ENCODE measurements at places on chromosomes 13 and 19.

GRCh38 chr13:97242755-97243497 lies 20.8 kb downstream of the MBNL2 start:
- no peak for DNase-seq

DNA sequence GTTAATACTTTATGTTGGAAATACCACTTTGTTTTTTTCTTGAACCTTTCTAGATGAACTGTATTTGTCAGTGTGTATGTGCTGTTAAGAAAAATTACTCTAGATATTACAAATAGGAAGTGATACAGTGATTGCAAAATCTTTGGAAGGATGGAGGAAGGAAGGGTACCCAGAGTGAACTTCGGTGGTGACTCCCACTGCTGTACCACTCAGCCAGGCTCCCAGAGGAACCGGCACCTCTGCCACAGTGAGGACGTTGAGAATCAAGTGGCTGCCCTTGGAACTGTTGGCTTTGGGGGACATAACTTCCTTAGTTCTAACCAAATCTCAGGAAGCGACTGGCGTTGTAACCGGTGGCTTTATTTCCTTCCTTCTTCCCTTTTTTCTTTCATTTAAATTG lies 184.7 kb downstream of the PCCA start:
- DNase-seq = no peak

DNA sequence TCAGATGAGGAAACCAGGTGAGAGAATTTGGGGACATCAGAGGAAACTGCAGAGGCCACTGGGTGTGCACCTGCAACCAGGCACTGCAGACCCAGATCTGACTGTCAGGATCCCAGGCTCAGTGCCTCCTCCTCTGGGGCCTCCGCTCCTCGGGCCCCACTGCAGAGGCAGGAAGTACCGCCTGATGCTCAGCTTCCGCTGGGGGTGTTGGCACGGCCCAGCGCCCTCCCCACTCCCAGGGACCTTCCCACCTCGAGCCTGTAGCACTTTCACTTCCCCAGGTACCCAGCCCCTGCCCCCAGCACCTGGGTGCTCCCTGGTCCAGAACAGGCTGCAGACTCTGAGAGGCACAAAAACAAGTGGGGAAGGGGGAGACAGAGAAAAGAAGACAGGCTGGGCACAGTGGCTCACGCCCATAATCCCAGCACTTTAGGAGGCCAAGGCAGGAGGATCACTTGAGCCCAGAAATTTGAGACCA lies 1.4 kb upstream of the CD37 start:
- DNase-seq = no peak

DNA sequence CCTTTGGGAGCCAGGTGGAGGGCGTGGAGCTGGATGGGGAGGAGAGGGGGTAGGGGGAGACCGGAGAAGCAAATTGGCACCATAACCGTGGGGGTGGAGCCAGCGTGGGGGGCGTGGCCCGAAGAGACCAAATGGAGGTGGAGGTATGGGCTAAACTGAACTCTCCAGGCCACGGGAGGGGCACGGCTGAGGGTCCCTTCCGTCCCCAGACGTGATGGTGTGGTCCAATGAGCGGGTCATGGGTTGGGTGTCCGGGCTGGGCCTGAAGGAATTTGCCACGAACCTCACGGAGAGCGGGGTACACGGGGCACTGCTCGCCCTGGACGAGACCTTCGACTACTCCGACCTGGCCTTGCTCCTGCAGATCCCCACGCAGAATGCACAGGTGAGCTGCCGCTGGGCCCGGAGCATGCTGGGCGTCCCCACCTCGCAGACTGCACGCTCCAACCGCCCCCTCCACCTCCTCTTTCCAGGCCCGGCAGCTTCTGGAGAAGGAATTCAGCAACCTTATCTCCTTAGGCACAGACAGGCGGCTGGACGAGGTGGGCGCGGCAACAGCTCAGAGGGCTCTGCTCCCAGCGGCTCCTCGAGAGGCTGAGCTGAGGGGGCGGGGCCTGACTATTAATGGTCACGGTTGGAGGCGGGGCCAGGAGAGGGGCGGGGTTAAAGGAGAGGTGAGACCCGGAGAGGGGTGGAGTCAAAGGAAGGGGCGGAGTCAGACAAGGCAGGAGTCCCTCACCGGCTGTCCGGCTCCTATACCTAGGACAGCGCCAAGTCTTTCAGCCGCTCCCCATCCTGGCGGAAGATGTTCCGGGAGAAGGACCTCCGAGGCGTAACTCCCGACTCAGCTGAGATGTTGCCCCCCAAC lies 6.2 kb downstream of the HRC start:
- DNase-seq = peak; percentile 79

- no peak for DNase-seq
These were observed 12.3 kb downstream of the TSSK6 start for GRCh38 chr19:19502808-19503602.

DNA sequence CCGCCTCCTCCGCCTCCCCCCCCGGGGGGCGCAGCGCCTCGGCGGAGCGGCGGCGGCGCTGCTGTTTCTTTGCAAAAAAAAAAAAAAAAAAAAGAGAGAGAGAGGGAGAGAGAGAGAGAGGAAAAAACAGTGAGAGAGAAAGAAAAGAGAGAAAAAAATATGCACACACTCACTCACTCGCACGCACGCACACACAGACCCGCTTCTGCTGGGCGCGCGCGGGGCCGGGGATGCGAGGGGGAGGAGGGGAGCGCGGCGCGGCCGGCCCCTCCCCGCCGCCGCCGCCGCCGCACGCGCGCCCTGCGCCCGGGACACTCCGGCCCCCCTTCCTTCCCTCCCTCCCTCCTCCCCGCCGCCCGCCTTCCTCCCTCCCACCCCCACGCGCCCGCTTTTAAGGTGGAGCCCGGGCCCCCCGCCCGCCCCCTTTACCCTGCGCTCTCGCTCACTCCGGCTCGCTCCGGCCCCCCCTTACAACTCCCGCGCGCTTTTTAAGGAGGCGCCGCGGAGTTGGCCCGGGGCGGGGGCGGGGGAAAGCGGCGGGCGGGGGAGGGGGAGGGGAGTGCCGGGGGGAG lies at the start of gene SAMD1:
TSS of gene SAMD1 (minus strand) at position 243 of the 572 bp plus-strand sequence.
- peak; percentile 73 for DNase-seq

GRCh38 chr19:53813996-53814395 lies 10.1 kb downstream of the NLRP12 start:
- no peak for DNase-seq

- DNase-seq = no peak
These were observed 23.8 kb downstream of the DEDD2 start for GRCh38 chr19:42193706-42194105.

DNA sequence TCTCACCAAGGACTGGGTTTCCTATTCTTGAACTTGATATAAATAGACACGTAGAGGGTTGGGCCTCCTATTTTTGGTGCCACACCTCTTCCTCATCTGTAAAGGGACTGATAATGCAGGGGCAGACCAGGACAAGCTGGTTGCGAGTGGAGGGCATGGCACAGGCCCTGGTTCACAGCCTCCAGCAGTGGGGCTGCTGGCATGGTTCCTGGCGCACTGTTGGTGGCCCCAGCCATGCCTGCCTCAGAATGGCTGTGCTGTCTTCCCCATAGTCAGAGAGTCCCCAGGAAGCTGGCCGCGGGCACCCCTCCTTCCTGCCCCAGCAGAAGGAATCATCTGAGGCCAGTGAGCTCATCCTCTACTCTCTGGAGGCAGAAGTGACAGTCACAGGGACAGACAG lies 10.5 kb upstream of the OVOL3 start:
- no peak for DNase-seq

DNA sequence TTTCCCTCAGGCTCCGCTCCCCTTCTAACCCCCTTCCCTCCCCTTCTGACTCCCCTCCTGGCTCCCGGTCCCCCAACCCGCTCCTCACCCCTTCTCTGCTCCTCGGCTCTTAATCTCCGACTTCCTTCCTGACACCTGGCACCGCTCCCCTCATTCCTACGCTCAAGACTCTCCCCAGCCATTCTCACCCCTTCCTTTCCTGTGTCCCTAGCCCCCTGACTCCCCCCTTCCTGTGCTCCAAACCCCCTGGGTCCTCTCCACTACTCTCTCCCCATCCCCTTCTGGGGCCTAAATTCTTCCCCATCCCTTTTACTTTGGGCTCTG lies 658 bp downstream of the CLPP start:
- no peak for DNase-seq

- DNase-seq = no peak
These were observed 15.6 kb upstream of the HMGB1 start for GRCh38 chr13:30481241-30481760.

DNA sequence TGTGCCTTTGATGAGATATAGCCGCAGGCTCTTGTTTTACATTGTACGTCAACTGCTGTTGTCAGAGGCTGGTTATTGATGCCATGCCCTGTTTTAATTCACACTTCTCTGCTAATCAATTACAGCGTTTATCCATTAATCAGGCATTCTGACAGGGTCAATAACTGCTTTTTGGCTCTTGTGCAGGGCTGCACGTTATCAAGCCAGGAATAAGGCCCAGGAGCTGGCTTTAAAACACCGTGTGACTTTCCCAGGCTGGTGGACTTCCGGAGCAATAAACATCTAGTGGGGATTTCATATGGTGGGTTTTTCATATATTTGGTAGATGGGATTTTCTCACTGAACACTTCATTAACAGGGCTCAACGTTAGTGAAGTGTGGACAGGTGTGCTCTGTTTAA lies 221.7 kb downstream of the TM9SF2 start:
- DNase-seq = no peak

- DNase-seq = peak; percentile 82
These were observed 394.3 kb downstream of the FOXO1 start for GRCh38 chr13:40271931-40272775.

- no peak for DNase-seq
These were observed 5.3 kb downstream of the ZNF296 start for GRCh38 chr19:45070861-45071544.

- DNase-seq = no peak
These were observed at the start of gene ARHGEF1 for GRCh38 chr19:41882568-41883462. Gene ARHGEF1, plus strand, starts transcription at chr19:41883184. Its CDS starts 4,899 bp downstream, at chr19:41888083.

GRCh38 chr13:71117920-71118319 lies 749.1 kb downstream of the DACH1 start:
- DNase-seq = no peak

- no peak for DNase-seq
These were observed 24.5 kb downstream of the TEX101 start for GRCh38 chr19:43439032-43439708.

GRCh38 chr13:110254751-110255553 lies 52.0 kb downstream of the COL4A1 start:
- DNase-seq = no peak

DNA sequence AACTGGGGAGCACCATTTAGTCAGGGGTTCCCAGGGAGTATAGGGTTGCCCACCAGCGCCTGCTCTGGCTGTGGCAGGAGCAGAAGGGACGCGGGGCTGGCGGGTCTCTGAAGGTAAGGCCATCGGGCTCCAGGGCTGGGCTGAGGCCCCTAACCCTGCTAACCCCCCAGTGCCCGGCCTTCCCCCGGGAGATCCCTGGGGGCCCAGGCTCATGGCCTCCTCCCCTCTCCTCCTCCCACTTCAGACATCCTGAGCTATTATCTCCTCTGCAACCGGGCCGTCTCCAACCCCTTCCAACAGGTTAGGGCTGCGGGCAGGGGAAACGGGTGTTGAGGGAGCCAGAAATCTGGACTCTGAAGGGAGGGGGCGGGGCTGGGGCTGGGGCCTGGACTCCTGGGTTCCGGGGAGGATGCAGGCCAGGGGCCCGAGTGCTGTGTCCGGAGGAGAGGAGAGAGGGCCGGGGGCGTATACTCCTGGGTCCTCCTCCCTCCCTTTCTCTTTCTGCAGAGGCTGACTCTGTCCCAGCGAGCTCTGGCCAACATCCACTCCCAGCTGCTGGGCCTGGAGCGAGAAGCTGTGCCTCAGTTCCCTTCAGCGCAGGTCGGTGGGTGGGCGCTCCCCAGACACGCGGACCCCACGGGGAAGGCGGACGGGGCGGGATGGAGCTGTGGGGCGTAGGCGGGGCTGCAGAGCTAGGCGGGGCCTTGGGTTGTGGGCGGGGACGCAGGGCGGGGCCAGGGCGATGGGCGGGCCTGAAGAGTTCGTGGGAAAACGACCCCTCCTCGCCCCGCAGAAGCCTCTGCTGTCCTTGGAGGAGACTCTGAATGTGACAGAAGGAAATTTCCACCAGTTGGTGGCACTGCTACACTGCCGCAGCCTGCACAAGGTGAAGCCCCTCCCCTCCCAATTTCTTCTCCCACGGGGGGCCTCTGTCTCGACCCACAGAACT lies 15.3 kb downstream of the TTYH1 start:
- DNase-seq = no peak

DNA sequence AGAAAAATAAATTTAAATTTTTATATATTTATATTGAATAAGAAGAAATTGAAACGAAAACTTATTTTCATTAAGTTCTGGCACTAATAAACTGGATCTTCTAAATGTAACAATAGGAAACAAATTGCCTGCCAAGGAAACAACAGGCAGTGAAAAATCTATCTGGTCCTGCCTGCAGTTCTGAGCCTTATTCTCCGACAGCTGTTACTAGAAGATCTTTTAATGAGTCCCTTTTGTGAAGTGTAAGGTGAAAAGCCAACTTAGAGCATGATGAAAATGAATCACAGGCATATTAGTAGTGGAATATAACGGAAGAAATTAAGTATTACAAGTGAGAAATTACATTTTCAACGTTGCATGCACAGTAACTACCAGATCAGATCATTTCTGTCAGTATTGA lies 1002.7 kb upstream of the PCDH20 start:
- DNase-seq = no peak

DNA sequence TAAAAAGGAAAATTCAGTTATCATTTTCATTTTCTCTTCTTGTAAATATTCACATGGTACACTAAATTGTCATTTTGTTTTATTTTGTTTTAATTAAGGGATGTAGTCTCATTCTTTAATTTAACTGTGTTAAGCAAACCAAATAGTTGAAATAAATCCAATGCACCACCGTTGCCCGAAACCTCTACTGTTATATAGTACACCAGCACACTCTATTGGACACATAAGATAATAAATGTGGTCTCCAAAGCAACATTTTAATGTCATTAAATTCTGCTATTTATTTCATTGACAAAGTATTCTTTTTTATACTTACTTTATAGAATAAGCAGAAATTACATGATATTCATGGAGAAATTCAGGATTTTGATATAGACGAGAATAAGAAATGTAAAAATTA lies 156.4 kb upstream of the FREM2 start:
- peak; percentile 21 for DNase-seq

DNA sequence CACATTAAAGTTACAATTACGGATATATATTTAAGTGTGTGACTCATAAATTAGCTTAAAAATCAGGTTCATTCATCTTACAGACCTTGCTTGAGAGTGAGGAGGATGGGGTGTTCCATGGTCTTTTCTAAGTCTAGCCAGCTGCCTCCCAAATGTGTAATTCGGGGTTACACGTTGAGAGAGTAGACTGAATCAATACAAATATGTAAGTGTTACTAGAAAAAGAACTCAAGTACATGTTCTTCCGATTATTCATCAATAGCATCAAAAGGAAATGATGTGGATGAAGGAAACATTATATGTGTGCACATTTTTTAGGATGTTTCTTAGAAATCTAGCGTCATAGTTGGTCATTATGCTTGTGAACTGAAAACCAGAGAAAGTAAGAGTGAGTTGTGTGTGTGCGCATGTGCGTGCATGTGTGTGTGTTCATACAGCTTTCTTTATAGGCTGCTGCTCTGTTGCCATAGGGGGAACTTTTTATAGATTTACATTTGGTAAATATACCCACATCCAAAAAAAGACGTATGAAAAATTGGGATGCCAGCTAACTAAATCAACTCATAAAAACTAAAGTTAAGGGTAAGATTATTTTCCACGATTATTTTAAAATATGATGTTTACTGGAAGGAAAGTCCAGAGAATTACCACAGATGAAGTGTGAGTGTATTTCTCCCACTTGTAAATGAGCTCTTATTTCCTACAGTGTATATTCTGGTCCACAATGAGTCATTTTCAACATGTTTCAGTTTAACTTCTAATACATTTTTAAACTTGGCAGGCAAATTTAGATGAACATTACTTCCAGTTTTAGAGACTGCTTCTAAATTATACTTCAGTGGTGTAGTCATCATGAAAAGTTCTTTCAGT lies 82.4 kb downstream of the PIBF1 start:
- peak; percentile 30 for DNase-seq
